ENCODE measurements at places on chromosomes 16 and 17.

DNA sequence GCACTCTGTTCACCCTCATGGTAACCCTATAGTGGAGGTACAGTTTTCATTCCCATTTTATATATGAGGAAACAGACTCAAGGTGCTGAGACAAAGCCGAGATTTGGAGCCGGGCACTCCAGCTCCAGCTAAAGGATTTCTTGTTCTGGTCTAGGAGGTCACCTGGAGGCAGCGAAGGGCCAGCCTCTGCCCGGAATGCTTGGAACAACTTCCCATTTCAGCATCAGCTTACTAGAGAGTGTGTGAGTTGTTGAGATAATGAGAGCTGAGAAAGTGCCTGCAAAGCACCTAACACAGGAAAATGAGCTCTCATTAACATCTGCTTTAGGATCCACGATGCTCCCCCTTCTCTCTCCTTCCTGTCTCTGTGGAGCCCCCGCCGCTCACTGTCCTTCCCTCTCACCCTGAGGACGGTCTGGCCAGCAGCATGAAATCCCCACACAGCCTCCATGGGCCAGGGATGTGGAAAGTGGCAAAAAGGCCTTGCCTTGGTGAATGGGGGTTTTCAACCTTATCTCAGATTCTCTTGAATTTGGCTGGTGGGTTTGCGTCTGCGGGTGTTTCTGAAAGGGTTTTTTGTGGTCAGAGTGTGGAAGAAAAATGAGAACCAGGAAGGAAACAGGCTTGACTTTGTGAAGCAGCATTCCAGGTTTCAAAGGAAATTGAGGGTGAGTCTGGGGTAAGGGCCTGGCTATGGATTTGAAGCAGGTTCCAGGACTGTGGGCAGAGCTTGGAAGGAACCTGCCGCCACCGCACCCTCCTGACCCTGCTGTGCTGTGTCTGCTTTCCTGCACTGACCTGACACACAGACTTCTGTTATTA lies 178.7 kb downstream of the FOXL1 start:
- no peak for DNase-seq

GRCh38 chr16:16010194-16010593 lies 60.8 kb downstream of the ABCC1 start:
- DNase-seq = no peak

- DNase-seq = no peak
Measured at GRCh38 chr17:59333836-59334235, 2.4 kb downstream of the YPEL2 start.

- no peak for DNase-seq
Measured at GRCh38 chr16:2773188-2773968, 3.7 kb downstream of the ELOB start.

- DNase-seq = no peak
Measured at GRCh38 chr16:83116274-83116892, 489.6 kb downstream of the CDH13 start.

DNA sequence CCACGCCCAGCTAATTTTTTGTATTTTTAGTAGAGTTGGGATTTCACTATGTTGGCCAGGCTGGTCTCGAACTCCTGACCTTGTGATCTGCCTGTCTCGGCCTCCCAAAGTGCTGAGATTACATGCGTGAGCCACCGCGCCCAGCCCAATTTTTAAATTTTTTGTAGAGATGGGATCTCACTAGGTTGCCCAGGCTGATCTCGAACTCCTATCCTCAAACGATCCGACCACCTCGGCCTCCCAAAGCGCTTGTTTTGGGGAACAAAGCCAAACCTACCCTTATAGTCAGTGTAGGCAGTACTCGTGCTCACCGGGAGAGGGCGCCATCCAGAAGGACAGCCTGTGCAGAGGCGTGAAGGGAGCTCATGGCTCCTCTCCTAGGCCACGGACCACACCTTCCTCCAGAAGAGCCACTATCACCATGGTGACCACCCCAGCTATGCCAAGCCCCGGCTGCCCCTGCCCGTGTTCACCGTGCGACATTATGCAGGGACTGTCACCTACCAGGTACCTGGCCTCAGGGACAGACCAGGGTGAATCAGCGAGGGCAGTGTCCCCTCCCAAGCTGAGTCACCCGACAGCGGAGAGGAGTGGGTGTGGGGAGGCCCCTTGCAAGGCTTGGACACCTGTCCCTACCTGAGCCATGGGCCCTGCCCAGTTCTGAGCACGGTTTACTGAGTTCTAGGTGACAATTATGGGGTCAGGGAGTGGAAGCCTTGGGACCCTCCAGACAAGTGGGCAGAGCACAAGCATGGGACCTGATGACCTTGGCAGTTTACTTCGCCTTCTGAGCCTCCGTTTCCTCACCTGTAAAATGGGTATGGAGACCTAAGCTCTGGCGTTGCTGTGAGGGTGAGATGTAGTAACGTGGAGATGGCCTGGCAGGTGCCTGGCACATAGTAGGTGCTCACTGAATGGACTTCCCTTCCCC lies 13.7 kb downstream of the MYO15B start:
- DNase-seq = no peak

DNA sequence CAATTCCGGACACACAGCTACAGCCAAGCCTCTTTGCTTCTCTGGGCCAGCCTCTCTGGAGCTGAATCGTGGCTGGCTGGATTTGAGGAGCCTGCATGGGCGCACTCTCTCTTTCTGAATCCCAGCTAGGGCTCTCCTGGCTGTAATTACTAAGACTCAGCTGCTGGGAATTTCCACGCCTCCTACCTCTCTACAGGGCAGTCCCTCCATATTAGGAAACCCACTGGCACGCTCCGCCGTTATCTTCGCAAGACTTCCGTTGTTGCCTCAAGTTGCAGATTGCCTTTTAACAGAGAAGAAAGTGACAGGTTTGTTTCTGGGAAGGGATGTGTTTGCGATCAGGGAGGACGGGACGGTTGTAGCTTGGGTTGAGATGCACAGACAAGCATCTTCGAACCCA lies 188.4 kb upstream of the NLRP1 start:
- DNase-seq = peak; percentile 32

- DNase-seq = no peak
Measured at GRCh38 chr17:6453279-6454024, 9.2 kb downstream of the PIMREG start.

DNA sequence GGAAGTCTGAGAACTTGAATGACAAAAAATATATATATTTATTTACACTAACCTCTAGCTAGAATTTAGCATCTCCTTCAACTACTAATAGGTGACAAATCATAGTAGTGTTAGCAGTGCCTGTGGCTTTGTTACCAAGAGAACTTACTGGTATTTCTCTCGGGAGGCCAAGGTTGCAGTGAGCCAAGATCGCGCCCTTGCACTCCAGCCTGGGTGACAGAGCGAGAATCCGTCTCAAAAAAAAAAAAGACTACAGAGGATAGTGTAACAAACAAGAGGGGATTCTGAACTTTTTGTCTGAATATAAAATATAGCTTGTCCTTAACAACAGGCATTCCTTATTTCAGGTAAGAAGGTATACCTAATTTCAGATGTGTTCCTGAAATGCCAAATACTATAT lies 1.3 kb upstream of the SUZ12 start:
- no peak for DNase-seq

DNA sequence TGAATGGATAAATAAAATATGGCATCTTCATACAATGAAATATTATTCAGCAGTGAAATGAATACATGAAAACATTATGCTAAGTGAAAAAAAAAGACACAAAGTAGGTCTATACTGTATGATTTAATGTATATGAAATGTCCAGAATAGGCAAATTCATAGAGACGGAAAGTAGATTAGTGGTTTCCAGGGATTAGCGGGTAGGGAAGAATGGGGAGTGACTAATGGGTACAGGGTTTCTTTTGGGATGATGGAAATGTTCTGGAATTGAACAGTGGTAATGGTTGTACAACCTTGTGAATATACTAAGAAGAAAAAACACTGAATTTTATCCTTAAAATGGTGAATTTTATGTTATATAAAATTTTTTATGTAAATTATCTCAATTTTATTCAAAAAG lies 8.5 kb upstream of the MYCBPAP start:
- DNase-seq = no peak

DNA sequence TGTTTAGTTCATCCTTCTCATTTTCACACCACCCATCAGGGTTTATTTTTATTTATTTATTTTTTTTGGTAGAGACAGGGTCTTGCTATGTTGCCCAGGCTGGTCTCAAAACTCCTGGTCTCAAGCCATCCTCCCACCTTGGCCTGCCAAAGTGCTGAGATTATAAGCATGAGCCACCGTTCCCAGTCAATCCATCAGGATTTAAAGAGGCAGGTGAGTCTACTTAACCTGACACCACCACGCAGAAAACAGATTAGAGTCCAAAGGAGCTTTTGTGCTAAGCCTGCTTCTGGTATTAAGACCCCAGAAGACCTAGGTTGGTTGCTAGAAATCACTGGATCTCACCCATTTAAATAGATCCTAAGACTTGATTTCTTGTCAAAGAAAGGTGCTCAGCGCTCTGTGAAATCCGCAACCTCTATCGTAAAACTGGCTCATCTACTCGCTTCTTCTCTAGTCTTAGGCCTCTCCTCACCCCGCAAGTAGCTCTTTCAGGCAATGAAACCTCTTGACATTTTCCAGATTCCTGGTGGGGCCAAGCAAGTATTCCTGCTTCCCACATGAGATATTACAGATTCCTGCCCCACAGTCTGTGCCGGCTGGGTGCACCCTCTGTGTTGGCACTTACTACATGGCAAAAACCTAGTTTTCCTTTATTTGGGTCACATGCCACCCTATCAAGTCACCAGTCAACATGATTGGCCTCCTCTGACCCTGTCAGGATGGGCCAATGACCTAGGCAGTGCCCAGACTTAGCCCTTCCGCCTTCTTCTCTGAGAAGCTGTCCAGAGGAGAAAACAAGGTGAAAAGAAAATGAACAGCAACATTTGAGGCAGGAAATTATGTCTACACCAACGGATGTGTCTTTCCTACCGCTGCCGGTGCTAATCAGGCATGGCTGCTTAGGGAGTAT lies 9.0 kb downstream of the PITPNA start:
- no peak for DNase-seq

DNA sequence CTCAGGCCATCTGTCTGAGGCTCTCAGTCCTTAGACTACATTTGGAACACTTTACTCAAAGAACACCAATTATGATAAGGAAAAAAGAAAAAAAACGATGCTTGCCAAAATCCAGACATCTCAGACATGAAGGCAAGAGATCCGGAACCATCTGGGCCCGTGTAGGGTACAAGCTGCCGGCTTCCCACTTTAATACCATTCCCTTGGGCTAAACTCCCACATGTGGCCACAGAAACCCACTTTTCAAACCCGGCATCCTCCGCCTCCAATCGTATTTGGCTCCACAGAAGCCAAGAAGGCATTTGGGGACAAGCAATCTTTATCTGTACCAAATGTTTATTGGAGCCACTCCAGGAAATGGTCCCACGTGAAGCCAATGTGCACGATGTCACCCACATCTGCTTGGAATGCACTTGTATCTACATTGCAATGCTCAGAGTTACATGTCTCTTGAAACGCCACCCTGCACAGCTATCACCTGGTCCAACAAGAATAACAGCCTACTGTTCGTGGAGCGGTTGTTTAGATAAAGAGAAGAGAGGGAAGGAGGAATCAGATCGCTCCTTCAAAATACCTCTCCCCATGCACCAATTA lies 33.5 kb downstream of the XYLT1 start:
- DNase-seq = no peak

DNA sequence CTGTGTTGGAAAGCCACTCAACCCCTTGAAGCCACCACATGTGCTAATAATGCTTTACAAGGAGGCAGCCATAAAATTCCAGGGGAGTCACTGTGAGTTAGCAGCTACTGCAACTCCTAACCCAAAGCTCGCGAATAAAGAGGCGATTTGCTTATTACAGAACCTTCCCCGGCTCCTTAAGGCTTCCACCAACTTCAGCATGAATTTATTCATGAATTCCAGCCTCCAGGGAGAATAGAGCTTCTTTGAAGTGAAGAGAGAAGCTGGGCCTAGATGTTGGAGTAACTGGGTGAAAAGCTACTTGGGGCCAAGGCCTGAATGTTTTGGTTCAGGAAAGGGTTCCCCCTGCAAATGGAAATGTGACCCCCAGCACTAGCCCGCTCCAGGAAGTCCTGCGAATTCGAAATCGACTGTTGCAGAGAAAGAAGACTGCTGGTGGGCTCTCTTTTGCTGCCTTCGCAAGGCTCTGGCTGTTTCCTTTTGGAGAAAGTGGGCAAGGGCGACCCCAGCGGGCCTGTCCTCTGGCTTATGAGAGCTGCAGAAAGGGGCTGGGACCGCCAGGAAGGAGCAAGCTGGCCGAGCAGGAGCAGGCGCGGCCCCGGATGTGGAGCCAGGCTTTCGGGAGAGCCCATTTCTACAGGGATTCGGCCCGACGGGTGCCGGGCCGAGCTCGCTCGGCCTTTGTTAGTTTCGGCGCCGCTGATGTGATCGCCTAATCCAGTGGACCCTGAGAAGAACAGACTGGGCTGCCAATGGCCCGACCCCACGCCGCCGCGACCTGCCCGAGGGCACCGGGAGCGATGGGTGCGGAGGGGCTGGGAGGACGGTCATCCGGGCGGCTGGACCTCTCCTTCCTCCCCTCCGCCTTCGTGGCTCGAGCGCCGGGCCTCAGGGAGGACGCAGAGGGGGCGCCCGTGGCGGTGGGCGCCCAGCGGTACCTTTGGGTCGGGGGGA lies 7.6 kb downstream of the CBX8 start:
- no peak for DNase-seq

DNA sequence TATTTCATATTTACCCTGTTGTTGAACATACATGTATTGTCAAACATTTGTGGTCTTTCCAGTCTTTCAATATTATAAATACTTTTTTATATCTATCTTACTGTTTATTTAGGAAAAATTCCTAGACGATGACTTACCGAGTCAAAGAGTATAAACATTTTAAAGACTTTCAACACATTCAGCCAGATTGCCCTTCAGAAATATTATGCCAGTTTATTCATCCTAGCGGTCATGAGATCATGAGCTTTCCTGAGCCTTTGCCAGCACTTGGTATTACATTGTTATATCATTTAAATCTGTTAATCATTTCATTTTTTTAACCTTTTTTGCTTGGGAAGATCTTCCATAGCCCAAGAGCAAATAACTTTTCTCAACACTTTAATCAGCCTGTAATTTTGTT lies 197.4 kb downstream of the SPECC1 start:
- no peak for DNase-seq

- DNase-seq = no peak
Measured at GRCh38 chr16:8590811-8591210, 500 bp upstream of the TMEM114 start.
